NCI-H226 (cell line): ENCODE measurements at places on chromosomes 11 and 22.

DNA sequence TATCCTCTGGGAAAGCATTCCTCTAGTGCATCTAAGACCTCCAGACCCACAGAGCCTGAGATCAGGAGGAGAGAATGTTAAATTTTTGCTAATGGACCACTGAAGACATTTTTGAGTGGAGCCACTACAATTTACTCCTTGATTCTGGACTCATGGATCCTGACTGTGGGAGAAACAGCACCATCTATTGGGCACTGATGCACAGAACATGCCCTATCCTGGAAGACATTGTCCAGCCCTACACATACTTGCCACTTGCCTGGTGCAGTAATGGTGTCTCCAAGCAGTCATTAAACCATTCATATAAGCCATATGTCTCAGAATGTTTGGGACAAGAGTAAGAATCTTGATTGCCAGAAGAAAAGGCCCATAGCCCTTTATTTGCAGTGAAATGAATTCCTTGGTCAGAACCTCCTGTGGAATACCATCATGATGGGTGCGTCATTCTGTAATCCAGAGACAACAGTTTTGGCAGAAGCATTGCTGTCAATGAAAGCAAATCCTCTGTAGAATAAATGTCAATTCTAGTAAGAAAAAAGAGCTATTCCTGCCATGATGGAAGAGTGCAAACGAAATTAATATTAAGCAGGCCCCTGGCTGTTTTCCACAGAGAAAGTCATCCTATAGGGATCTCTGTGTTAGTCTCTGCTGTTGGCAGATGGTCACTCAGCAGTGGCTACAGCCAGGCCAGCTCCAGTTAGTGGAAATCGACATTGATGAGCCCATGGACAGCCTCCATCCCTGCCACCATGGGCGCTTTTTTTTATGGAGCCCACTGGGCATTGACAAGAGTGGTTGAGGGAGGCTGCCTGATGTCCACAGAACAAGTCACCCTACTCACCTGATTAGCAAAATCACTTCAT lies 43.5 kb downstream of the GGTLC2 start:
- no peak for DNase-seq

DNA sequence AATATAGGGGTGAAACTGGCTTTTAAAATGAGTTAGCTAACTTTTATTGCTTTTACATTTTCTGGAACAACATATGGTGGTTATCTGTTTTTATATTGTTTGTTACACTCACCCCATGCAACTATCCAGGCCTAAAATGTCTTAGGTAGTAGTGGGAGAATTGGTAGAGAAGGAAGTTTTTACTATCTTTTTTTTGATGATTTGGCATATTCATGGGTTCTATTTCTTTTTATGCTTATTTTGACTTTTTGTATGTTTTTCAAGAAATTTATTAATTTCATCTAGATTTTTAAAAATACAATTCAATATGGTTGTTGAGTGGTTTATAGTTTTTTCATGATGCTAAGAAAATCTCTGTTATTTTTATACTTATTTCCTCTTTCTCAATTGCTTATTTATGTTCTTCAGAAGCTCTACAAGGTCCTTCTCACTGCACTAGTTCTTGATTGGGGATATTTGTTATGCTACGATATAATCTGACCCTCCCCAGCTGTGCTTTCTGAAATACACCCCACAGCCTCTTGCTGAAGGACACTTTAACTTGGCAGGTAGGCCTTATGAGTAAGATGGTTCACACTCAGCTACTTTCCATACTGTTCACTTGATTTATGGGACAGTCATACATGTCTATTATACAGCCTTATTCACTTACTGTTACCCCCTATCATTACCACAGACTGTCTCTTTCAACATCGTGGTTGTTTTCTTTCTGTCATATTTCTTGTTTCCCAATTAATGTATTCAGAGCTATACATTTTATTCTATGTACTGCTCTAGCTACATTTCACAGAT lies 431.2 kb downstream of the METTL15 start:
- peak; percentile 26 for DNase-seq

DNA sequence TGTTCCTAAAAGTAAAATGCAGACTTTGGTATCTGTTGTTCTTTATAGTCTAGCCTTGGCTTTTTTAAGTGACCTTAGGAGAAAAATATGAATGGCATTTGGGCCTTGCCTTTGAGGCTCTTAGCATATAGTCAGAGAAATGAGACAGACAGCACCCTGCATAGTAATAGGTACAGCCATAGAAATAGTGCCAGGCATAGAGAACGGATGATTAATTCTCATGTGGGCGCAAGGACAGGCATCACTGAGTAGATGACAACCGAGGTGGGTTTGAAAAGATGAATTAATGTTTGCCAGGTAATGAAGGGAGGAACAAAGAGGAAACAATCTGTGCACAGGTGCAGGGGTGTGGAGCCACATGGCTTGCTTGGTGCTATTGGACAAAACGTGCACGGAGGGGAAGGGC lies 90.5 kb downstream of the BMAL1 start:
- peak; percentile 56 for DNase-seq

GRCh38 chr11:126989942-126990715 lies 10.4 kb downstream of the KIRREL3 start:
- peak; percentile 68 for DNase-seq

DNA sequence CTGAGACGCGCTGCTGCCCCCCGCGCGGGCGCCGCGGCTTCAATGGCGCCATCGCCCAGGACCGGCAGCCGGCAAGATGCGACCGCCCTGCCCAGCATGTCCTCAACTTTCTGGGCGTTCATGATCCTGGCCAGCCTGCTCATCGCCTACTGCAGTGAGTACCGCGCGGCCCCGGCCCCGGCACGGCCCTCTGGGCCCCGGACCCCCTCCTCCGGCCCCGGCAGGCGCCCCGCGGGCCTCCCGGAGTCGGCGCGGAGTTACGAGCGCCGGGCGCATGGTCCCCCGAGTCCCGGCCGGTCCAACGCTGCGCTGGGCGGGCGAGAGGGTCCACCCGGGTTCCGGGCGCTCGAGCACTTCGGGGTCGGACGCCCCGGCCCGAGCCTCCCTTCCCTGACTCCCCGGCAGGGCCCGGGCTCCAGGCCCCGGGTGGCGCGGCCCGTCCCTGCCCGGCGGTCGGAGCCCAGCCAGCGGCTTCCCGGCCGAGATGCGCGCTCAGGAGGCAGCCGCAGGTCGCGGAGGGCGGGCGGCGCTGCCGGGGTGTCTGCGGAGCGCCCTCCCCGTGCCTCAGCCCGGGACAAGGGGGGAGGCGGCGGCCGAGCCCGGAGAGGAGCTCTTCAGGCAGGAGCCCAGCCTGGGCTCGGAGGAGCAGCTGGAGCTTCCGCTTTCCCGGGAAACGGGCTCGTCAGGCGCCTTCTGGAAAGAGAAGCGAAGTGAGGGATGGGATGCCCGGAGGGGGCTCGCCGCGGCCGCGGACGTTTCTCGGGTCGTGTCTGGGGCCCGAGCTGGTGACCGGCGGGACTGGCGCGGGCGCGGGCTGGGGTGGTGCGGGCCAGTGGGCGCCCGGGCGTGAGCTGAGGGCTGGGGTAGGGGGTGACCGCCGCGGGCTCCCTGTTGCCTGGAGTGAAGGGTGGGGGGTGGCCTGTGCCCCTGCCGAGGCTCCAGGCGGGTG lies 1337.8 kb downstream of the BRD1 start:
- no peak for DNase-seq

DNA sequence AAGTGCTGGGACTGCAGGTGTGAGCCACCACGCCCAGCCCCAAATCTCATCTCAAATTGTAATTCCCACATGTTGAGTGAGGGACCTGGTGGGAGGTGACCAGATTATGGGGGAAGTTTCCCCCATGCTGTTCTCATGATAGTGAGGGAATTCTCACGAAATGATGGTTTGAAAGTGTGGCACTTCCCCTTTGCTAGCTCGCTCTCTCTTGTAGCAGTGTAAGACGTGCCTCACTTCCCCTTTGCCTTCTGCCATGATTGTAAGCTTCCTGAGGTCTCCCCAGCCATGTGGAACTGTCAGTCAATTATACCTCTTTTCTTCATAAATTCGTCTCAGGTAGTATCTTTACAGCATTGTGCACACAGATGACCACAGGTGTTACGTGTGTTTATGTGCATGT lies 357.8 kb downstream of the CADM1 start:
- no peak for DNase-seq

DNA sequence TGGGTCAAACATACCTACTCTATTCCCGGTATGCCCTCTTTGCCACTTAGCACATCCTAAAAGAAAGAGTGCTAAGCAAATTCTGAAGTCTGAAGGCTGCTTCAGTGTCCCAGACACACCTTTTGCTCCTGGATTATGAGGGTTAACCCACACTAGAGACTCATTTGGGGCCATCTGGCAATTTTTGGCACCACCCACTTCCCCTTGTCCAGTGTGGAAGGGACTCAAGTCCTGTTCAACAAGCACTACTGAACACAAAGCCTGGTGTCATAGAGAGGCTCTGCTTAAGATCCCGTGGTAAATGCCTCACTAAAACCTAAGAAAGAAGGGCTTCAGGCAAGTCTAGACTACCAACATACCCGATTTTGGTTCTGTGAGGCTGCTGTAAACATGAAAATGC lies 85.8 kb downstream of the SERGEF start:
- no peak for DNase-seq

GRCh38 chr11:71947498-71947897 lies 18.7 kb downstream of the RNF121 start:
- no peak for DNase-seq

DNA sequence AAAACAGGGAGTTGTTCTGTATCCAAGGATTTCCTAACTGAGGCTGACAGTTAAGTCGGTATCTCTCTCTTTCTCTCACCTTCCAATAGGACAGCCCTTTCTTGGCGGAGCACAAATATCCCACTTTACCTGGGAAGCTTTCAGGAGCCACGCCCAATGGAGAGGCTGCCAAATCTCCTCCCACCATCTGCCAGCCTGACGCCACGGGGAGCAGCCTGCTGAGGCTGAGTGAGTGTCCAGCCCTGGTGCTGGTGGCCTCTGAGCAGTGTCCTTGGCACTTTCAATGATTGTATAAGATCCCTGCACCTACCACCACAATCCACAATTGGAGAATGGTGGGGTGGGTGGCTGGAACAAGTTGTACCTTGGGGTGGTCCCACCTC lies 33.7 kb downstream of the CYB5R2 start:
- DNase-seq = no peak

DNA sequence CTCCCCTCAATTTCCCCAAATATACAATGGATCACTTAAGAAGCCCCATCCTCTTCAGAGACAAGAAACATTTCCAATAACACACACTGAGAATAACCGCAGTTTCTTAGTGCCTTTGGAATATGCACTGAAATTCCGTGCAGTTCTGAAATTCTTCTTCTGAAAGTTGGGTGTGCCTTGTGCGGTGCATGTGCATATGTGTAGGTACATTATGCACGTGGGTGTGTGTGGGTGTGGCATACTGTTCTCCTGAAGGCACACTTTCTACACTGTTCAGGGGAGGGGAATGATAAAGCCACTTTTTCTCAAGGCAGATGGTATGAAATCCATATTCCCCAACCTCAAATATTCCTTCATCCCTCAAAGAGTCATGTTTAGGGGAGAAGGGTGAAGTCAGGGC lies 1.7 kb downstream of the EXPH5 start:
- no peak for DNase-seq

DNA sequence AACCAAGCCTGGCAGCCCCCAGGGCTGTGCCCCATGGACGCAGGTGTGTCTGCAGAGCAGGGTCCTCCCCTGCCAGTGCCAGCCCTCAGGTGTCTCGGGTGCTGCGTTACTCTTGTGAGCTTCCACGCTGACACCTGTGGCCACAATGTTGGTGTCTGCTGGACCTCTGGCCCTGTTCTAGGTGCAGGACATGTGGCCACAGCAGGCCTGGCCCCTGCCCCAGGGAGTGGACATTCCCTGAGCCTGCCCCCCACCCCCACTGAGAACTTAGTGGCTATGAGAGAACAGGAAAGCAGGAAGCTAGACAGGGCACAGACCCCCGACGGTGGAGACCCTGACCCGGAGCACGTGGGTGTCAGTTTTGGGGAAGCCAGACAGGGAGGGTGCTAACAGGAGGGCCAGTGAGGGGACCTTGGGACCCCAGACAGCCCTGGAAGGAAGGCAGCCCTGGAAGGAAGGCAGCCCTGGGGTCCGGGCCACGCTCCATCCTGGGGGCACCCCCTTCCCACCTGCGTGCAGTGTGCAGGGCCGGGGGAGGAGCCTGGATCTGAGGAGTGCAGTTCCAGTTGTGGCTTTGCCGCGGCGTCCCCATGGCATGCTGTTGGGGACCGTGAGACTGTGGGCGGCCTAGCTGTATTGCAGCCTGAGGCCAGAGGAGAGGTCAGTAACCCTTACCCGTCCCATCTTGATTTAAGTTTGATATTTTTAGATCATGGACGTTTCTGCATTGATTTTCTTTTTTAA lies 43.9 kb upstream of the PPARA start:
- DNase-seq = no peak

- DNase-seq = no peak
Observed at GRCh38 chr22:32016081-32016480, 27.0 kb upstream of the SLC5A1 start.

DNA sequence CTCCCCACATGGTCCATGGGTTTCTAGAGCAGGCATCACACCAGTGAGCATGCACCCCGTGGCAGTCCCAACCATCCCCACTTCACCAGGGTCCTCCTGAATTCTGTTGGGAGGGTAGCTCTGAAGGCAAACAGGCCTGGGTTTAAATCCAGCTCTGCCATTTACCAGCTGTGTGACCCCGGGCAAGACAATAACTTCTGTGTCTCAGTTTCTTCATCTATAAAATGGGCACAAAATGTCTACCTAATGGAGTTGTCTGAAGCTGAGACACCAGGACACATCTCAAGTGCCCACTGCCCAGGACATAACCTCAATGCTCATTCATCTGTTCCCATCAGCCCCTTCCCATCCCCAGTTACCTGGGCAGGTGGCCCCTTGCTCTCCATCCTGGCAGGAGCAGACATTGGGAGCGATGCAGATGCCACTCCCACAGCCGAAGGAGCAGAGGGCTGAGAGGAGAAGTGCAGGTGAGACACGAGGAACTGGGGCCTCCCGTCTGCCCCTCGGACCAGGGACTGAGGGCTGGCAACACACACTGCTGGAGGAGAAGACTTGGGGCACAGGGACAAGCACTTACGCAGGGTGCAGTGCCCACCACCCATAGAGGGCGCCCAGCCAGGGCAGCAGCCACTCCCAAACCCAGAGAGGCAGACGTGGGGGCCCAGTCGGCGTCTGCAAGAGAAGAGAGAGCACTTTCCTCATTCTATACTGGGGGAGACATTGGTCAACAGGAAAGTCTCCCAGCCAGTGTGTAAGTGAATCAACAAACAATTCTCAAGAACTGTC lies 4.0 kb downstream of the VWCE start:
- no peak for DNase-seq

DNA sequence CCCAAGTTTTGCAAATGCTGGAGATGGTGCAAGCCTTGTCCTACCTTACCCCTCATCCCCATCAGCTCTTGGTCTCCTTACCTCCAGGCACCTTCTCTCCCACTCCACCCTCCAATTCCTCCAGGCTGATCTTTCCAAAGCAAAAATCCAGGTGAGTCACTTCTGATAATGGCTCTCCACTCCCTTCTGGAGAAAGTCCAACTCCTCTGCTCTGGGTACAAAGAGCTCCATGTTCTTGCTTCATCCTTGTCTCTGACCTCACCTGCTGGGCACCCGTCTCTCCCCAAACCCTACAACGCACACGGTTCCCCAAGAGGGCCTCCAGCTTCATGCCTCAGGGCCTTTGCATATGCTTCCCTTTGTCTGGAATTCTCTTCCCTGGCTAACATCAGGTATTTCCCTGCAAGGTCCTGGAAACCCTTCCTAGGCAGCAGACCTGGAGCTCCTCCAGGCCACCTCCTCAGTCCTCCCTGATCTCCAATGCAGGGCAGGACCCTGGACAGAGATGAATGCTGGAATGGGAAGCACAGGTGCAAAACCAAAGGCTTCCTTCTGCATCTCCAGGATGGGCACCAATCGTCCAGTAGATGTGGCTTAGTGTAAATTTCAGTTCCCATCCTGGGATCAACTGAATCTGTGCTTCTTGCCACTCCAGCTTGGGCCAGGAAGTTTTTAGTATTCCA lies 22.7 kb downstream of the IFT27 start:
- peak; percentile 9 for DNase-seq

GRCh38 chr11:28566339-28567089 lies 458.3 kb downstream of the METTL15 start:
- DNase-seq = no peak
